EH (cell line): ENCODE measurements at places on chromosomes 3 and 15.

DNA sequence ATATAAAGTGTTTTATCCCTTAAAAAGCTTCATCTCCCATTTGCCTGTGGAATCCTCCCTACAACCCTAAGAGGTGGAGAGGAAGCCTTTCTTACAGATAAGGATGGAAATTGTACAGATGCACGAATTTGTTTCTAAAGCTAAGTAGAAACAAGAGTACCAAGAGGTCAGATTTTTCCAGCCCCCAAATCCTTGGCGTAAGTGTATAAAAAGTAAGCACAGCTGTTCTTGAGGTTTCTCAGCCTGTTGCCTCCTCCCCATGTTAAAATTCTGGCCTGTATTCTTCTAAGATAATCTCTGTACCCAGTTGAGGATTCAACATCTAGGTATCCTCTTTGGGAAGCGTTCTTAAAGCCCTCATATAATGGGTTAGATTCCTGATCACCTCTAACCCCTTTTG is 34.9 kb downstream of the RAB7A start:
- DNase-seq = no peak

DNA sequence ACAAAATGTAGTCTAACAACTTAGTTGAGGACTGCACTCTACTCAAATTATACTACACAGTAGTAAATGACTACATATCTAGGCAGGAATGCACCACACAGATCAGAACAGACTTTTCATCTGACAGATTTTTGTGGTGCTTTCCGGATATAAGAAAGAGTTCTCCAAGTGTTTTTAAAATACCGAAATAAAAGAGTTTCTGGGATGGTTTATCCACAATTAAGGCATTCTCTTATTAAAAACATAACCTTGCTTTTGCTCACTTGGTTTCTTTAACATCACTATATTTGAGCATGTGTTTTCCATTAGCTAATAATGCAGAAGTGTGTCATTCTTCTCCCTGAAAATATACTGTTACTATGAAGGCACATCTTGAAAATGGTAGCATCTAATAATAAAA is 132.9 kb downstream of the MAGI1 start:
- DNase-seq = peak; percentile 61

DNA sequence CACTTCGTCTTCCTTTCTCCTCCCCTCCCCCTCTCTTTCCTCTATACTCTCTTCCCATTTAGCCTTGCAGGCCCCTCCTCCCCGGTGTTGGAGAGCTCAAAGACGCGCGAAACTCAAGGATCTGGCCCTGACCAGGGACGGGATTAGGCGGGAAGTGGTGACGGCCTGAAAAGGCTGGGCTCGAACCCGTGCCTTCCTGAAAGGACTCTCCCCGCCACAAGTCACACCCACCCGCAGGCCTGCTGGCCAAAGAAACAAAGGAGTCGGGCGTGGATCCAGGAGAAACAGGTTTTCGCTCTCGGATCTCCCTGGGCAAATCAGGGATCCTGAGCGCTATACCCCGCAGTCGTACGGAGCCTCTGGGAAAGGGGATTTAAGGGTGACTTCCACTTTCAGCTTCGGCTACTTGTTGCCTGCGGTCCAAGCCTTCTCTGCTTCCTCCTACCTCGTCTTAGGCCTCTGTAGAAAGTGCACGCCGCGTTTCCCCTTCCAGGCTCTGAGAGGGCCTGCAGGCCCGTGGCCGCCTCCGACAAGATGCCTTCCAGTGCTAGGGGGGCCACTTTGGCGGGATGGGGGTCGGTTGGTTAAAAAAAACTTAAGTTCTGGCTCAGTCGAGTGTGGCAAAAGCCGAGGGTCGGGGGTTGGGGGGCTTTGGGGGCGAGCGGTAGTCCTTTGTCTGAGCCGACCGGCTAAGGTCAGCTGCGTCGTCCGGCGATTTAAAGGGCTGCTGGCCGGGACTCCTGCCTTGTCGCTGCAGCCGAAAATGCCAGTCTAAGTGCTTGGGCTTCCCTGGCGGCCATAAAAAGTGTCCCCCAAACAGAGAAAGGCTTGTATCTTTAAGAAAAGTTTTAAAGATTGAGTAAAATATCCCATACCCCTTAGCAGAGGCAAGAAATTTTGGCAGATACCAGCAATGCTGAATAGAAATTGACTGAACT is 8.2 kb downstream of the ZIC4 start:
- DNase-seq = no peak

GRCh38 chr15:43769584-43770228 is 7.1 kb downstream of the ELL3 start:
- peak; percentile 73 for DNase-seq

GRCh38 chr3:3629911-3630310 is 169.3 kb upstream of the LRRN1 start:
- no peak for DNase-seq

- no peak for DNase-seq
These were observed 309.8 kb upstream of the CTDSPL start for GRCh38 chr3:37551857-37552256.

- no peak for DNase-seq
These were observed 461.8 kb downstream of the RAP2B start for GRCh38 chr3:153623834-153624233.

DNA sequence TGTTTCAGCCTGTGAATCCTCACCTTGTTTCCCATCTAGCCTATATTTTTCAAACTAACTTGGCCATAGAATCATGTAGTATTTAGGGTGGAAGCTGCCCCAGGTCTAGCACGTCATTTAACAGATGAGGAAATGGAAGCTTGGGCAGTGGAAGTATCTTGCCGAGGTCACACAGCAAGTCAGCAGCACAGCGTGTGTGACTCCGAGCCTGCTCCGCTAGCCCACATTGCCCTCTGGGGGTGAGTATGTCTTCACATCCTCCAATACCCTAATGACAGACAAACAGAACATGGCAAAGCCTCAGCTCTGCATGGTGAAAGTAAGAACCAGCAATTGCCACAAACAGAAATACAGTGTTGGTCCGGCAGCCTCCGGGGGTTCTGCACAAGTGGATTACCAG is 2.2 kb upstream of the CCR5 start:
- no peak for DNase-seq

GRCh38 chr15:98444138-98444537 is 204.2 kb upstream of the IGF1R start:
- DNase-seq = no peak

GRCh38 chr3:180320631-180321030 is 281.3 kb upstream of the TTC14 start:
- DNase-seq = no peak

GRCh38 chr3:162354356-162354755 is 857.7 kb downstream of the OTOL1 start:
- DNase-seq = peak; percentile 82

GRCh38 chr3:37291275-37291700 is 116.9 kb upstream of the LRRFIP2 start:
- DNase-seq = peak; percentile 70

GRCh38 chr3:119470866-119471265 is 2.1 kb downstream of the POGLUT1 start:
- no peak for DNase-seq

GRCh38 chr3:78729946-78730345 is 1037.9 kb downstream of the ROBO1 start:
- DNase-seq = no peak

- DNase-seq = peak; percentile 60
These were observed 90.8 kb downstream of the ANP32A start for GRCh38 chr15:68729789-68730411.

DNA sequence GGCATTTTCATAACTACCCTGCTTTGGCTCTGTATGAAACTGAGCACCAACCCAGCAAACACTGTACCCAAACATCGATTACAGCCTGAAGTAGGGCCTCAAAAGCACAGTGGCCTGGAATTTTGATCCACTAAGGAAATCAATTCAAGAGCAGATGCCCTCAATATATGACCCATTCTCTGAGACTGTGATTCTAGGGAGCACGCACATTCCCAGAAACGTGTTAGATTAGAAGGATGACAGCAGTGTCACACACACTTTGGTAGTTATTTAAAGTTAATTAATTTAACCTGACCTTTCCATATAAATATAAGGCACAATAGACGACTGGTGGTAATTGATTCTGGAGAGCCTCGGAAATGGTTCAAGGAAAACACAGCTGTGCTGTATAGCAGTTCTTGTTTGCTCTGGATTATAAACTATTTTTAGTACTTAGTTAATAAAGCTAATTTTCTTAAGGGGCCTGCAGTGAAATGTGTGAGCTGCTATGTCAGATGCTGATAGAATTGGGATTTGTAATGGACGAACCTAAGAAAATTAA is 126.3 kb upstream of the ZNF385D start:
- DNase-seq = no peak

DNA sequence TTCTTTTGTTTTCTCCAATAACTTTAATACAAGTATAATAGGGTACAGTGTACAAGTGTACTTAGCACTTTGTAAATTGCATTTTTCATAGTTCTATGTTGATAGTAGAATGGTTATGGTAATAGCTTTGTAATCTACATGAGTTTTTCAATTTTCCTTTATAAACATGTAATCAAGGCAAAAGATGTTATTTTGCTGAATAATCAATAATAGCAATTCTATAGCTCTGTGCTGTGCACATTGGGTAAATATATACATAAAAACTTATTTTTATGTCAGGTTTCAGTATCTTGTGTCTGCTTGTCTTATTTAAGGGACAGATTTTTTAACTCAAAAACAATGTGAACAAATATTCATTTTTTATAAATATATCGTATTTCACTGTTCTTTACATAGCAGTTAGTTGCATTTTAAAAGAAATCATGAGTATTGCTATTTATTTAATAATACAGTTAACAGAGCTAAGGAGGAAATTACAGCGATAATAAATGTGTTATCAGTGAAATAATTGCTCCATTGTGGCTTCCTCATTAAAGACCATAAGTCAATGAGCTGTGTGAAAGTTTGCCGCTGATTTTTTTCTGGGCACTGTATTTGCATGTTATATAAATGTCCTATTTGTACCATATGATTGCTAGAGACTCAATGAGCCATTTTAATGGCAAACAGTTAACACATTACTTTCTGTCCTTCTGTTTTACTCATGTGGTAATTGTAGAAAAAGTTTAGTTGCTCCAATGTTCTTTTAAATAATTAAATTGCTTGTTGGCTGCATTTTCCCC is 214.6 kb upstream of the STAC start:
- DNase-seq = no peak

DNA sequence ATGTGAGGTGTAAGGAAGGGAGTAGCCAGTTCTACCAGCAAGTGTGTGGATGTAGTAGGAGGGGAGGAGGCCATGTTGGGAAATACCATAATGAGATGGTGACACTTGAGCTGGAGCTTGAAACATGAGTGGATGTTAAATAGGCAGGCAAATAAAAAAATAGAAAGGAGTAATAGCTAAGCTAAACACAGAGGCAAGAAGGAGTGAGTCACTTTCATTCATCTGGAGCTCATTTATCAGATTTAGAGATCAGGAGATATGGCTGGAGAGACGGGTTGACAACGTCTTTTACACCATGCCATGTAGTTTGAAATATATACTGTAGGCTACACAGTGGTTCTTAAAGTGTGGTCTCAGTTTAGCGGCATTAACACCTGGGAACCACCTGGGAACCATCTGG is 390.5 kb downstream of the DIPK2A start:
- peak; percentile 35 for DNase-seq

- DNase-seq = no peak
These were observed 342.4 kb upstream of the KCNMB2 start for GRCh38 chr3:178193846-178194245.

GRCh38 chr3:139940622-139941021 is 5.6 kb downstream of the CLSTN2 start:
- DNase-seq = no peak

DNA sequence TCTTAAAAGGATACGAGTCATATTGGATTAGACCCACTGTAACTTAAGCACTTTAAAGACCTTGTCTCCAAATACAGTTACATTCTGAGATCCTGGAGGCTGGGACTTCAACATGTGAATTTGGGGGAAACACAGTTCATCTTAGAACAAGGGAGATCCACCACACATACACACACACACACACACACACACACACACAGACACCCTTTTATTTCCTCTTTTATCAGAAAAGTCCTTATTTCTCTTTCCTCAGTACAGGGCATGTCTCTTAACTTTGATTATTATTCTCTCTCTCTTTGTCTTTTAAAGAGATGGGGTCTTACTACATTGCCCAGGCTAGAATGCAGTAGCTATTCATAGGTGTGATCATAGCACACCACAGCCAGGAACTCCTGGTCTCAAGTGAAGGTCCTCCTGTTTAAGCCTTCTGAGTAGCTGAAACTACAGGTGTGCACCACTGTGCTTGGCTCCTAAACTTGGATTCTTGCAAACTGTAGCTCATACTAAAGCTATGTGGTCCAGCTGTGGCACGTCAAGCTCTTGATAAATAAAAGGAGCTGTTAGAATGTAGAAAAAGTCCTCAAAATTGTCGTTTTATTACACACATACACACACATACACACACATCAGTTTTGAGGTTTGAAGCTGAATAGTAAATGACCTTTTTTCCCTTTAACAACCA is 7.4 kb downstream of the GOLM2 start:
- peak; percentile 15 for DNase-seq

DNA sequence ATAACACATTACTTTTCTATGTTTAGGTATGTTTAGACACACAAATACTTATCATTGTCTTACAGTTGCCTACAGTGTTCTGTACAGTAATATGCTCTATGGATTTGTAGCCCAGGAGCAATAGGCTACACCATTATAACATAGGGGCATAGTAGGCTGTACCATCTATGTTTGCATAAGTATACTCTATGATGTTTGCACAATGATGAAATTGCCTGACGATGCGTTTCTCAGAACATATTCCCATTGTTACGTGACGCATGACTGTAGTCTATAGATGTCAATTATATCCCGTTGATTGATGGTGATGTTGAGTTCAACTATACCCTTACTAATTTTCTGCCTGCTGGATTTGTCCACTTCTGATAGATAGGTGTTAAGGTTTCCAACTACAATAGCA is 139.4 kb upstream of the PFN2 start:
- DNase-seq = no peak

DNA sequence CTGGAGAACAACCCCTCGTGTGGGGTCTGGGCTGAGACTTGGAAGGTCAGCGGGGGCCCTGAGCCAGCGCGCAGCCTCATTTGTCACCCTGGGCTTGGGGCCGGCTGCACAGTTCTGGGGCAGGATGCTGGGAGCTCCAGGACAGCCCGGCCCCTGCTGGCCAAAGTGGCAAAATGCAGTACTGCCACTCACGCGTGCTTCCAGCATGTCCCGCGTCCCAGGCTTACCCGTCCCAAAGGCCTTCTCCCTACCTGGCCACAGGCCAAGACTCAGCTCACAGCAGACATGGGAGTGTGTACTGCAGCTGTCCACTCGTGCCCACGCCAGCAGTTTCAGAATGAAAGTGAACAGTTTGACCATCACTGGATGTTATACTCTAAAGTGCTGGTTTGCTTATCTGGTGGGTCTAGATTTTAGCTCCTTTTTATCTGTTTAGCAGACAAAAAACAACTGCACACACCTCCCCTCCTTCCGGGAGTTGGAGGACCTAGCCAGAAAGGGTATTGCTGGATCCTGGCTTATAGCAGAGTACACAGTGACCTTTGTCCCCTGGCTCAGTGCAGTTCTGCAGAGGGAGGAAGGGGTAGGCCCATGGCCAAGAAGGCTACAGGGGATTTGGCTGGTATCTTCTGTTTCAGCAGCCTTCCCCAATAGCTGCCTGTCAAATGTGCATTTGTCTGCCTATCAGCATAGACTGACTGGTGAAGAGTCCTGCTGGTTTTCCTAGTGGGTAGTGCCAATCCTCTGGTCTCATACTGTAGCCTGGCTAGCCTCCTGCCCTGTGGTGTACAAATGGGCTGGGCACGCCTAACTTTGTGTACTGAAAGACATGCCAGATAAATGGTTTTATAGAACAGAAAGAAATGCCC is 23.2 kb upstream of the IP6K2 start:
- peak; percentile 83 for DNase-seq
